Glutamatergic neuron (in vitro differentiated cells): ENCODE measurements at places on chromosomes 1 and 21. TPM values are rescaled to one million over a fixed set of nuclear protein-coding genes. Genes with fewer than 3 reads are reported as not detected.

GRCh38 chr1:56098946-56099345 lies 480.4 kb downstream of the PLPP3 start:
- H3K36me3 ChIP-seq: peaks cover under 1% of the 10 kb centered on the region
- H3K27me3 ChIP-seq: peaks cover 2% of the 10 kb centered on the region
- DNase-seq: no peak
- H3K4me3 ChIP-seq: no peak overlapping the region
- H3K27ac ChIP-seq: no peak overlapping the region

GRCh38 chr1:224430511-224431113 lies 4.0 kb downstream of the WDR26 start:
- no peak for DNase-seq
- H3K4me1 ChIP-seq: peaks cover 10% of the 10 kb centered on the region
- H3K4me3 ChIP-seq: peak overlapping the region; percentile 82

DNA sequence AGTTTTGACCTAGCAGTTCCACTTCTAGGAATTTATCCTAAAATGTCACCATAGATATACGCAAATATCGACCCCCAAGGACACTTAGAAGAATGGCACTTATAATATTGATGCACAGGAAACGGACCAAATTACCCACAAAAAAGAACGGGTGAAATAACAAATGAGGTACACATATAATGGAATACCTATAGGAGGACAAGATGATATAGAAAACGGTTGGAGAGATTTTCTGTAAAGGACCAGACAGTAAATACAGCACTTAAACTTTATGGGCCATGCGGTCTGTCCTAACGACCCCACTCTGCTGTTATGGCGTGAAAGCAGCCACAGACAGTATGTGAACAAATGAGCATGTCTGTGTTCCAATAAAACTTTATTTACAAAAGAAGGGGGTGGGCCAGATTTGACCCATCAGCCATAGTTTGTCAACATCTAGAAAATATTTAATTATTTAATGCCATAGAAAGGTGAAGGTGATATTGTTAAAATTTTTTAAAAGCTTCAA lies 2.4 kb downstream of the TMPRSS3 start:
- no peaks in the 10 kb centered on the region for H3K36me3 ChIP-seq
- H3K27ac ChIP-seq: no peak overlapping the region
- peaks cover 11% of the 10 kb centered on the region for H3K27me3 ChIP-seq
- no peak overlapping the region for H3K4me3 ChIP-seq
- no peak for DNase-seq

GRCh38 chr21:39850333-39850732 lies 16.9 kb upstream of the PCP4 start:
- peaks cover 6% of the 10 kb centered on the region for H3K27me3 ChIP-seq
- H3K4me3 ChIP-seq: no peak overlapping the region
- peaks cover 3% of the 10 kb centered on the region for H3K4me1 ChIP-seq
- peaks cover 9% of the 10 kb centered on the region for H3K36me3 ChIP-seq
- no peak overlapping the region for H3K27ac ChIP-seq
- no peak for DNase-seq

DNA sequence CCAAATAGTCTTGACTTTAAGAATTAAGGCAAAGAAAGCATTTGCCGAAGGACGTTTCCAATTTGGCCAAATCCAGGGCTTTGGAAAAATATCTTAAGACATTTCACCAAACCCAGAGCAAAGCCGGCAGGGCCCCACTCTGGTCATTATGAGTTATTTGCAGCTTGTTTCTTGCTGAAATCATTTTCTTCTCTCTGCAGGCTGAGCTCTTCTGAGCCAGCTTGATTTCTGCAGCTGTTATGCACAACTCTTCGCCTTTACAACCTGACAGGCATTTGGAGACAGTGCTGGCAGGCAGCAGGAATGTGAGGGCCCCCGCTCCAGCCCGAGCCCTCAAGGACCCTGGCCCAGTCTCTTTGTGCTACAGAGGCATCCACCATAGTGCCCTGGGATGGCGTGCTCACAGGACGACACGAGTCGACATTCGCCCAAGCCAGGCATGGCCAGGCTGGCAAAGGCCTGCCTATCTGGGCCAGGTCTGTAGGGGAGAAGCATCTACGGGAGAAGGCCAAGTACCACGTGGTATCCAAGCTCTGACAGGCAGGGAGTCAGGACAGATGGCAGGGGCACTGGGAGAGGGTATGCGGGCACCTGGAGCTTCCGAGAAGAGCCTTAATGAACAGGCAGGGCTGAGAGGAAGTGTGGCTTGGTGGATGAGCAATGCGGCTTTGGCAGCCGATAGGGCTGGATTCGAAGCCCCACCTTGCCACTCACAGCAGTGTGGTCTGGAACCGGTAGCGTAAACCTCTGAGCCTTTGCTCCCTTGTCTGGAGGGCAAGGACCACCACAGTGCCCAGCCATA lies 32.3 kb downstream of the SYF2 start:
- peaks cover 23% of the 10 kb centered on the region for H3K4me1 ChIP-seq
- peaks cover 6% of the 10 kb centered on the region for H3K27me3 ChIP-seq
- no peak for DNase-seq
- H3K27ac ChIP-seq: no peak overlapping the region

- H3K4me1 ChIP-seq: peaks cover 15% of the 10 kb centered on the region
- no peak overlapping the region for H3K4me3 ChIP-seq
- no peaks in the 10 kb centered on the region for H3K27me3 ChIP-seq
- H3K27ac ChIP-seq: no peak overlapping the region
- no peaks in the 10 kb centered on the region for H3K36me3 ChIP-seq
- no peak for DNase-seq
These were observed 459.7 kb downstream of the KIF26B start for GRCh38 chr1:245614476-245614875.

IRF6 gene
- total RNA-seq: 0.47 TPM
